ENCODE measurements at places on chromosomes 6 and 20.

- no peak for DNase-seq
These were observed 74.0 kb upstream of the PROKR2 start for GRCh38 chr20:5390720-5391119.

- DNase-seq: no peak
These were observed 84.9 kb upstream of the TGM3 start for GRCh38 chr20:2210646-2211552.

DNA sequence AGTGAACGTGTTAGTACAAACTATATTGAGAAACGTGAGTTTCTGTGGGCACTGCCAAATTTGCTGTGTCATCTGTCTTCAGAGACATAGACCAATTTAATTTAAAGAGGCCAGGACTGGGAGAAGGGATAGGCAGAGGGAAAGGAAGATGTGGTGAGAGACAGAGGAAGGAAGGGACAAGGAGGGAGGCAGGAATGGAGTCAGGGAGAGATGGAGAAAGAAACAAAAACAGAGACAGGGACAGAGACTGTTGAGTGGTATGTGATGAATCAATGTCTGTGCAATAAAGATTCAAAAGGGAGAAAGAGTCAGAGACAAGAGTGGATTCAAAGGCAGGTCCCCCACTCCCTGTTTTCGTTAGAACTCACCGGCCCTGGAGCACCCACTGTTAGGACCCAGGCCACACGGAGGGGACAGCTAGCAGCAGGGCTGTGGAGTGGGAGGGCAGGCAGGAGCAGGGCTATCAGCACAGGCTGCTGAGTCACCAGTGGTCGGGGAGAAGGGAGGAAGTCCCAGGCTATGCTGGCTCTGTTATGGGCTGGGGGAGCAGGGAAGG is 51.6 kb upstream of the CHD6 start:
- no peak for DNase-seq

GRCh38 chr6:92790381-92790780 is 629.0 kb downstream of the EPHA7 start:
- no peak for DNase-seq

DNA sequence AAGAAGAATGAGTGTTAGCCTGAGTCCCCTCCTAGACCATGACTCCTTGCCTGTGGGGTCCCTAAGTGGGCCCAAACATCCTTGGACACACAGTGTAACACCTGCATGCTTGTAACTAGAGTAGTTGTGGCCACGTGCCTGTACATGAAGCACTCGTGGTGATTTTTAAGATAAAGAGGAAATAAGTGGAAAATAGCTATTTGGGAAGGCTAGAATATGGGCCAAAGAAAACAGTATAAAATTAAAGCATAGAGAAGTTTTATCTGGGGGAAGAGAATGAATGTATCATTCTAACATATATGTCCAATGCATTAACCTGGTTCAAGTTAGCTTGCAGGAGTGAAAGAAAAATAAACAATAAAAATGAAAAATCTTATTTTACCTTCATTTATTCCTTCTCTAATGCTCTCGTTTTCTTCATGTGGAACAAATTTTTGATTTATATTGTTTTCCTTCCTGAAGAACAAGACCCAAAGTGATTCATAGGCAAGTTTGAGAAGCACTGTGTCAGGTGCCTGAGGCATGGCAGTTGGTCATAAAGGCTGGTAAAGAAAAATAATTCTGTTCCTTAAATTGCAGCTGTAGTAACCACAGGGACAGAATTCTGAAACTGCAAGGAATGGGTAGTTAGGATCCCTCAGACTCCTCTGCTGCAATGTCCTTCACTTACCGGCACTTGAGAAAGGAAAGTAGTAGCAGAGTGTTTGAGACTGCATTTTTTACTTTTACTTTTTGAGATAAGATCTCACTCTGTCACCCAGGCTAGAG is 8.5 kb upstream of the CST3 start:
- no peak for DNase-seq

GRCh38 chr20:51636123-51636522 is 93.6 kb upstream of the NFATC2 start:
- no peak for DNase-seq

GRCh38 chr6:165649166-165650137 is 13.6 kb downstream of the PDE10A start:
- no peak for DNase-seq

DNA sequence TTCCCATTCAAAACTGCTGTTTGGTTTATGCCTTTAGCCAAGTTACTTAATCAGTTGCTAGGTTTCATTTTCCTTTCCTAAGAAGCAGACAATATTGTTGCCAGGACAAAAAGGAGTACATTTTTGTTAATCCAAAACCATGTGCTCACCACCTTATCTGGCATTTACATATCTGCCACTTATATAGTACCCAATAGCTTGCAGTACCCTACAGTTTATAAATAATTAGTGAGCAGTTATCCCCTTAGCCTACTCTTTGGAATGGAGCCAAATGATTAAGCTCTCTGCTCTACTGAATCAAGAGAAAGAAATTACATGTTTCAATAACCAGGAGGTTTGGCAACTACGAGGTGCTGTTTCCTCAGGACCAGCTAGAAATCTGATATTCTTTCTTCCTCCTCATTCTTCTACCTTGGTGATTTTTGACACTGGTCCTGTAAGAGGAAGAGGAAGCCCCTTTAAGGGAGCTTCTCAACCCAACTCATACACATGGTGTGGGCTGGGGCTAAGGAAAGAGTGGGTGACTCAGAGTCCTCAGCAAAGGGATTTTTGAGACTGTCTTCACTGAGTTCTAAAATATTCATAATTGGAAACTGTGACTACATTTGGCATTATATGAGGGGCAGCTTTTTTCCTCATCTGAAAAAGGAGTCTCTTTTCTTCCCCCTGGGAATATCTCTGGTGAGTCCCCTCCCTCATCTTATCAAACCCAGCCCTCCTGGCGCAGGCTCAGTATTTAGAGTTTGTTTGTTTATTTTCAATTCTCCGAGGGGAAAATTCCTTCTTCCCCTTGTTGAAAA is 1.5 kb downstream of the ZNFX1 start:
- DNase-seq: no peak

GRCh38 chr20:3744806-3745685 is 12.6 kb downstream of the HSPA12B start:
- DNase-seq: peak; percentile 94

DNA sequence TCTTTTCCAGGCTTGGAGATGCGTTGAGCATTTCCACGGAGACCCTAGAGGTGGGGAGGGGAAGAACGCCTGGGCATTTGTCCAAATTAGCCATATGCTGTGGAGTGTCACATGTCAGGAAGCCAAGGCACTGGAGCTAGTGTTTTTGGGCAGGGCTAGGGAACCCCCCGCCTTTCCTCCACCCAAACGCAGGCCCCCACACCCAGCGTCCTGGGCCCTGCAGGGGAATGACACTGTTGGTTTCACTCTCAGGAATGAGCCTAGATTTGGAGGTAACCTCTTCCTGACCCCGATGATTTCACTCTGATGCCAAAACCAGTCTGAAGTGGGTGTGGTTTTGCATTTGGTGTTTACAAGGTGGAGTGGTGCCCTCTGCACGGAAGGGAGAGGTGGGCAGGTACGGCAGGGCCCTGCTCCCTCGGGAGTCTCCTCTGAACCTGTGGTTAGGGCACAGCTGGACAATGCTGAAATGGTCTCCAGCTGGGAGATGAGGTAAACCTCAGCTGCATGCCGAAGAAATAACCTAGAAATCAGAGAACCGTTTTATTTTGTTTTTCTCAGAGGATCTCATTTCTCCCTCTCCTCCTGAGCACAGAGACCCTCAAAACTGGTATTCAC is 29.5 kb downstream of the MTHFD1L start:
- DNase-seq: no peak

- no peak for DNase-seq
These were observed 7.1 kb downstream of the CCND3 start for GRCh38 chr6:41934278-41935192.

- DNase-seq: no peak
These were observed 495.7 kb upstream of the JARID2 start for GRCh38 chr6:14750059-14750661.

DNA sequence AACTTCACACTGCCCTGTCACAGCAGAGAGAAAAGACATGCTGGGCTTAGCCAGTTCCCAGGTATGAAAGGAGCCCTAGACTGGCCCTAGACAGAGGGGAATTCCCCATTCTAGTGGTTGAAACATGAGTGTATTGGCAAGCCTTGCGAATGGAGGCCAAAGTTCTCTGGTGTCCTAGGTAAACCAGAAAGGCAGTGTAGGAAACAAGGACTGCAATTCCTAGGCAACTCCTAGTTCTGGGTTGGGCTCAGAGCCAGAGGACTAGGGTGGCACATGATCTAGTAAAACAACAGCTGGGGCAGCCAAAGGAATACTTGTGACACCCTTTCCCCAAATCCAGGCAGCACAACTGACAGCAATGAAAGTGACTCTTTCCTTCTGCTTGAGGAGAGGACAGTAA is 265.0 kb upstream of the EPHA7 start:
- DNase-seq: no peak

GRCh38 chr20:52654567-52654966 is 317.6 kb upstream of the TSHZ2 start:
- DNase-seq: no peak
